Osteoblast (primary cell): ENCODE measurements at places on chromosomes 5 and 9. TPM values are rescaled to one million over a fixed set of nuclear protein-coding genes. Genes with fewer than 3 reads are reported as not detected.

DNA sequence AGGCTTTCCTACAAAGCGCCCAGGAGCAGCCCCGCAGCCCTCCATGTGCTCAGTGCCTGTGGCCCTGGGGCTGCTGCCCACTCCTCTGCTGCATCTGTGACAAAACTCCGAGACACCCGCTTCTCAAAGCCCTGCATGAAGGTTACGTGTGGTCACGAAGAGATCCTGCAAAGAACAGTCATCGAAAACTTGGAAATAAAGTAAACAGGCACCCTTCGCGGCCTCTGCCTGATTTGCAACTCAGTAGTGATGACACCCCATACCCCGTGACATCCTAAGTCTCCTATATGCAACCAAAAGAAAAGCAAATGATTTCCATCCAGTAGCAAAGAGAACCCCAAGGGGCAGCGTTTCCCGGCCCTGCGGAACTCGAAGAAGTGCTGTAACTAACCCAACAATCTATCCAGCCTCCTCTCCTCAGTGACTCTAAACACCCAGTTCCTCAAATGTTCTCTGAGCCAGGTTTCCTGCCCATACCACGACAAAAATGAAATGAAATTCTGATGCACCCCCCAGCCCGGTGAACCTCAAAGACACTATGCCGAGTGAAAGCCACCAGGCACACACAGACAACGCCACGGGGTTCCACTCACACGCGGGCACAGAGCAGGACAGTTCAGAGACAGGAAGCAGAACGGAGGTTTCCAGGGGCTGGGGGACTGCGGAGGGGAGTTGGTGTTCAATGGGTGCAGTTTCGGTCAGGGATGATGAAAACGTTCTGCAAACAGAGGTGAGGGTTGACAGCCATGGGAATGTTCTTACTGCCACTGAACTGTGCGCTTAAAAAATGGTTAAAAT is 19.0 kb downstream of the NACC2 start:
- no peak overlapping the region for H3K27ac ChIP-seq
- no peak overlapping the region for H3K4me3 ChIP-seq
- peaks cover 4% of the 10 kb centered on the region for H3K36me3 ChIP-seq
- no peaks in the 10 kb centered on the region for H3K4me1 ChIP-seq
- no peaks in the 10 kb centered on the region for H3K27me3 ChIP-seq

- H3K27ac ChIP-seq, result no peak overlapping the region
- no peaks in the 10 kb centered on the region for H3K36me3 ChIP-seq
- H3K27me3 ChIP-seq, result no peaks in the 10 kb centered on the region
- no peak overlapping the region for H3K4me3 ChIP-seq
- H3K4me1 ChIP-seq, result no peaks in the 10 kb centered on the region
These were observed 68.0 kb upstream of the TBC1D9B start for GRCh38 chr5:179975713-179976134.

The HAVCR2 gene
- total RNA-seq, result 0.59 and 0.72 TPM in 2 replicates

The GDF9 gene
- 0.29 and 0.36 TPM in 2 replicates for total RNA-seq
